ENCODE measurements at places on chromosomes 5 and 9.

DNA sequence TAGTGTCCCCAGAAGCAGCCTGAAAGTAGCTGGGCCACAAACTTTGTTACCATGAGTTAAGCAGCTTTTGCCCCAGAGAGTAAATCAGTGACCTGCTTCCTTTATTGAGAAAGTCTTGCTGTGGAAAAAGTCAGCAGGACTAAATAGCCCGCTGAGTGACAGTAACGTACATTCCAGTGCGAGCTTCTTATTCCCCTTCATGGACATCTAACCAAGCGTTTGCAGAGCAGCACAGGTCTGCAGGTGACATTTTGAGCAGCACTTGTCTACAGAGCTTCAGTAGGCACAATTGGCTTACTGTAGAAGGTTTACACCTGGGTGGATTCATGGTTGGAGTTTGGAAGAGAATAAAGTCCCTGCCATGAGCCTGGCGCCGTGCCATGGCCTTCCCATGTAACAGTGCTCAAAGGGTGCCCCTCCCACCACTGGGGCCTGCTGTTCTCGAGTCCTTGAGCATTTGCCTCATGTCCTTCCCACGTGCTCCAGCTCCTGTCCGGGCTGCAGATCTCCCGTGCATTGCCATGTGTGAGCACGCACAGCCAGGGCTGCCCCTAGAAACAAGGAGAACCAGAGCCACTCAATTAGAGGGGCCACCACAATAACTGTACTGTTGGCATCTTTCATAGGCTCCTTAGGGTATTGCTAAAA lies 41.3 kb upstream of the GRHPR start:
- DNase-seq: no peak

GRCh38 chr5:145347026-145347616 lies 488.0 kb downstream of the PRELID2 start:
- peak; percentile 25 for DNase-seq

- no peak for DNase-seq
Observed at GRCh38 chr9:92496396-92497176, 14.3 kb upstream of the ASPN start.

GRCh38 chr5:157350939-157351801 lies 85.2 kb downstream of the CYFIP2 start:
- DNase-seq: no peak

DNA sequence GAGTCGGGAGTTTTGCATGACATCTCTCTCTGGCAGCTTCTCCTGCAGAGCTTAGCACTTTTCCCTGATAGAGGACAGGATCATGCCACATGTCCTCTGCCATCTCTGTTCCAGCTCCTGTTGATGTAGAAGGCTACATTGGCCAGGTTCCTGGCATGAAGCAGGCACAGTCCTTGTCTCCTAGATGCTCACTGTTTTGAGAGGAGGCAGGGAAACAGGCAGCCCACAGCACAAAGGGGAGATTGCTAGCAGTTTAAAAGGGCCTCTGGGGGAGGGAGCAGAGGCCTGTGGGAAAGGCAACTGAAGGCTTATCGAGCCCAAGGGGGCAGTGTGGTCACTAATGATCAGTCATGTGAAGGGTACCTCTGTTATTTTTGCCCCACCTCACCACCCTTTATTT lies 10.7 kb downstream of the ARHGAP26 start:
- DNase-seq: no peak

DNA sequence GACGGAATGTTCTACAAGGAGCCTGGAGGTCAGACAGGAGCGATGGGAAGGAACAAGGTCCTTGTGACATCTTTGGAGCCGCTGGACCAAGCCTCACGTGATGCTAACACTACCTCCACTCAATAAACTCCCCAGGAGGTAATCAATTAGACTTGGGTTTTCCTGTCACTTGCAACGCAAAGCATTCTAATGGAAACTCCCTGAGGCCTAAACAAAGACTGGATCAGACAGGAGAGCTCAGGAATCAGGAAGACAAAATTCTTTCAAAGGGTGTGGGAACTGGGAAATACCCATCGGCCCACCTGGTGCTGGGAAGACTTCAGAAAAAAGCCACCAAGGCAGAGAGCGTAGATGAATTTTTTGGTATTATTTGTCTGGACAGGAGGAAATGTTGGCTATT lies 22.3 kb upstream of the UNC5A start:
- no peak for DNase-seq

GRCh38 chr5:100623719-100624118 lies 88.5 kb downstream of the FAM174A start:
- DNase-seq: peak; percentile 43

DNA sequence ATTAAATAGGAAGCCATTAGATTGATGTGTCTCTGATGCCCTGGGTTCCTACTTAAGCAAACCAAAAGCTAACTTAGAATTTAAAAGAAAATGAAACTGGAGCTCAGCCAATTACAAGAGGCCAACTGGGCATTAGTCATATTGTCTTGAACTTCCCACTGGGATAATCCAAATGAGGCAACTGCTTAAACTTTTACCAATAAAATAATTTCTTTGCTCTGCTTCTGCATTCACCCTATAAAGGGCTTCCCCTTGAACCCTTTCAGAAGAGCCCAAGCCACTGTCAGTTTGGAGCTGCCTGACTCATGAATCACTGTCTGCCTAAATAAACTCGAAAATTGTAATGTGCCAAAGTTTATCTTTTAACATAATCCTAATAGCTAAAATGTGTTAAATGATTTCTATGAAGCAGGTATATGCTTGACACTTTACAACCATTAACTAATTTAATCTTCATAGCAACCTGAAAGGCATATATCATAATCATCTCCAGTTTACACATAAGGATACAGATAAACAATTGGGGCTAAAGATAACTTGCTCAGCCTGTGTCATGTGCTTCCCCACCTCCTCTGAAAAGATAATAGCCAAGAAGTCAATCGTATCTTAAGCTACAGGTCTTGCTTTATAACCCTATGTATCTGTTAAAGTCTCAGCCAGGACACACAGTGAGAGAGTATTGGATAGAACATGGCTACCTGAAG lies 11.5 kb downstream of the GPR150 start:
- DNase-seq: no peak

All from SW480 (cell line).